GM19239 (cell line): ENCODE measurements at places on chromosomes 5 and 9.

GRCh38 chr9:96514800-96515158 is 64.8 kb downstream of the HABP4 start:
- DNase-seq = no peak

DNA sequence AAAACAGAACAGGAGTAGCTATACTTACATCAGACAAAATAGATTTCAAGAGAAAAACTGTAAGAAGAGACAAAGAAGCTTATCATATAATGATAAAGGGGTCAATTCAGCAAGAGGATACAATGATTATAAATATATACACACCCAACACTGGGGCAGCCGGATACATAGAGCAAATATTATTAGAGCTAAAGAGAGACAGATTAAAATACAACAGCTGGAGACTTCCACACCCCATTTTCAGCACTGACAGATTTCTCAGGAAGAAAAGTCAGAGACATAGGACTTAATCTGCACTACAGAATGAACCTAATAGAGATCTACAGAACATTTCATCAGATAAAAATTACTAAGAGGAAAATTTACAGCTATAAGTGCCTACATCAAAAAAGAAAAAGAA is 35.7 kb downstream of the OXCT1 start:
- no peak for DNase-seq

GRCh38 chr5:81854485-81854884 is 103.6 kb upstream of the SSBP2 start:
- DNase-seq = no peak

DNA sequence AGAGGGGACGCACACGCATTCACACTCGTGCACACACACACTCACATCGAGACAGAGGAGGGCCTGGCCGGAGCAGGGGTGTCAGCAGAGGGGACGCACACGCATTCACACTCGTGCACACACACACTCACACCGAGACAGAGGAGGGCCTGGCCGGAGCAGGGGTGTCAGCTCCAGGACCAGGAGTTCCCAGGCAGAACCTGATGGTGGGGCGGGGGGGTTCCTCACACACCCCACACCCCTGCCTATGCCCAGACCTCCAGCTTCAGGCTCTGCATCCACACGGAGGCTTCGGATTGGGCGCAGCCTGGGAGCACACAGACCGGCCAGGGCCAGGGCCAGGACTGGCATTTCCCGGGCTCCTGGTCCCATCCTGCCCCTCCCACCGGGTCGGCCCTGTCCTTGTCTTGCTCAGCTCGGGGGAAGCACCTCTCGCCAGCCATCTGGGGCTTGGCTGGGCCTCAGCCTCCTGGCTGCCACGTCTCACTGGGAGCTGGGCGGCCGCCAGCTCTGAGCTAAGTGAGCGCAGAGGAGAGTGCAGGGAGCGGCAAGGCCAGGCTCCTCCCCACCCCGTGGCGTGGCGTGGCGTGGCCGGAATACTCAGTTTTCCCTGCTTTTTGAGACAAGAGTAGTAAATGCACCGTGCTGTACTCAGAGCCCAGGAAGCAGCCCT is 31.3 kb downstream of the ADAMTS2 start:
- DNase-seq = no peak

- no peak for DNase-seq
Observed at GRCh38 chr5:130055572-130055971, 151.3 kb downstream of the CHSY3 start.

DNA sequence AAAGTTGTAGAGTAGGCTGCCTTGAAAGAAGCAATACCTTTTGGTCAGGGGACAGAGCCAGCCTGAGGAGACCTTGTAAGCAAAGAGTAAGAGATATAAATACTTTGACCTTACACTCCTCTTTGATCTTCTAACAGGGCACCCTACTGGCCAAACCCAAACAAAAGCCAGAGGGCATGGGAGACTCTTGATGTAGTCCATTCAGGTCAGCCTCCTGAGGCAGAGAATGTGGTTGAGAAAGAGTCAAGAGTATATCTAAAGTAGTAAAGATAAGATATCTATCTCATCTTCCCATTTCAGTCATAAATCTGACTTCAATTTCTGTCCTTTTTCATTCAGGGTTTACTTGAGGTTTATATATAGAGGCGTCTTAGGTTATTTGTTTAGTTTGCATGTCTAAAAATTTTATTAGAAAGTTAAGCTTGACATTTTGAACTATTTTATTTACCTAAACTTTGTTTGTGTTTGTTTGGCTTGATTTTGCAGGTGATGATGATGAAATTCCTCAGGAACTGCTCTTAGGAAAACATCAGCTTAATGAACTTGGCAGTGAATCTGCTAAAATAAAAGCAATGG is 125.7 kb downstream of the NIPBL start:
- DNase-seq = no peak

DNA sequence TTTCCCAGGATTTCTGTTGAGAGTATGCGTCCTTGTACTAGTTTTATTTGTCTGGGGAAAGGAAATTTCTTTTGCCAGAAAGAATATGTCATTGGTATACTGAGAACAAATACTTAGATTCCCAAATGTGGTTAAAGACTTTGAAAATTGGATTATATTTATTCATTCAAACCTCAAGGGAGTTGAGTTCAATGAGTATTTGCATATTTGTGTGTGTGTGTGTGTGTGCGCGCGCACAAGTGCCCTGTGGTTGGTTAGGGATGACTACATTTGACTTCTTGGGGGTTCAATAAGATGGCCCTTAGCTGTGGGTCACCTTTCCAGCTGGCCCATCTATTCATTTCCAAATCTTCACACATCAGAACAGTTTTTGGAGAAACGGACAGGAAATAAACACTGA is 4.9 kb downstream of the RXFP3 start:
- DNase-seq = no peak

- DNase-seq = no peak
Observed at GRCh38 chr5:56159521-56159947, 73.6 kb downstream of the ANKRD55 start.

- no peak for DNase-seq
Observed at GRCh38 chr5:175712313-175712680, 54.4 kb downstream of the HRH2 start.

DNA sequence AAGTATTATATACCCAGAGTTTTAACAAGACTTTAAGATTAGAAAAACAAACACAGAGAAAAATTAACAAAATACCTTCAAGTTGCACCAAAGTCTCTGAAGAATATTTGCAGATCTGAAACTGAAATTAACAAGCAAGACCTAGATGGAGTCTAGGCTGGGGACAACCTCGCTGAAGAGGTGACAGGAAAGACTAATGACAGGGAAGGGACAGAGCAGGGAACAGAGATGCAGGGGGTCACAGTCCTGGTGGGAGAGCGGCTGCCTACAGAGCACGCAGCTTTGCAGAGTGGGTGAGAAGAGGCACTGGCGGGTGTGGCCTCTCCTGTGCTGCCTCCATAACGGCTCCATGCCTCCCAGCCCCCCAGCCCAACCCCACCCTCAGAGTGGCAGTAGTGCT is 13.5 kb downstream of the RETREG1 start:
- DNase-seq = no peak

GRCh38 chr5:126446498-126447224 is 23.5 kb downstream of the GRAMD2B start:
- no peak for DNase-seq

- DNase-seq = no peak
Observed at GRCh38 chr9:98168153-98168780, 24.2 kb downstream of the CORO2A start.

DNA sequence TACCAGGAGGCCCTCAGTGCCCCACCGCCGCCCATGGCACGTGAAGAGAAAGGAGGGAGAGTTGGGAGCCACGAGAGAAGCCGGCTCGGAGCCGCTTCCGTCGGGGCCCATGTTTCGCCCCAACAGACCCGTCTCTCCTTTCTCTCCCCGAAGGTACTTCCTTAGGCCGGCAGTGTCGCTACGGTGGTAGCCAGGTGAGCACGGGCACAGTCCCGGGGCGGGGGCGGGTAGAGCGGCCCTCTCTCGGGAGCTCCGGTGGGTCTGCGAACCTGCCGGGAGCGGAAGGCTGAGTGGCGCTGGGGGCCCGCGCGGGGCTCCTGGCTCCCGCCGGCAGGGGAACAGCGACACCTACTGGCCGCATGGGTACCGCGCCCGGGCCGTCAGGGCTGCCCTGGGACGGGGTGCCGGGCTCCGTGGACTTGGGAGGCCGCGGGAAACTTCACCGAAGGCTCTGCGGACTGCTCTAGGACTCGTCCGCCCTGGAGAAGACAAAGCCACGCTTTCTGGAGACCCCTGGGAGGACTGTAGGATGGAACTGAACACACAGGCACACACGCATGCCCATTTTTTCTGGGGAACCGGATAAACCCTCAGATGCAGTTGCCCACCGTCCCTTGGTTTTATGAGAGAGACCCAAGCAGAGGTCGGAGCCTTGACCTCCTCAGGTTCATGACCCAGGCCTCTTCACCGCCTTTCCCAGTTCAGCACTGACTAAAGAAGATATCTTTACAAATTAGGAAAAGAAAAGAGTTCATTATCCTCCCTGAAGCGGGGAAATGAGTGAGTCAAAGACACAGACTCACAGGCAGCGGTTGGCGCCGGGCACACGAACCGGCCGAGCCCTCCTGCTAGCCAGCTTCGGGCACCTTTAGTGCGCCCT is 202.5 kb downstream of the MEF2C start:
- DNase-seq = peak; percentile 73

GRCh38 chr9:114446672-114447450 is 58.4 kb downstream of the WHRN start:
- no peak for DNase-seq
